Colonic mucosa (tissue), 4 donors: ENCODE measurements at places on chromosomes 7 and 10. TPM values are rescaled to one million over a fixed set of nuclear protein-coding genes. Genes with fewer than 3 reads are reported as not detected.

- DNase-seq: no peak
Observed at GRCh38 chr10:123517426-123517825, 148.7 kb upstream of the GPR26 start.

DNA sequence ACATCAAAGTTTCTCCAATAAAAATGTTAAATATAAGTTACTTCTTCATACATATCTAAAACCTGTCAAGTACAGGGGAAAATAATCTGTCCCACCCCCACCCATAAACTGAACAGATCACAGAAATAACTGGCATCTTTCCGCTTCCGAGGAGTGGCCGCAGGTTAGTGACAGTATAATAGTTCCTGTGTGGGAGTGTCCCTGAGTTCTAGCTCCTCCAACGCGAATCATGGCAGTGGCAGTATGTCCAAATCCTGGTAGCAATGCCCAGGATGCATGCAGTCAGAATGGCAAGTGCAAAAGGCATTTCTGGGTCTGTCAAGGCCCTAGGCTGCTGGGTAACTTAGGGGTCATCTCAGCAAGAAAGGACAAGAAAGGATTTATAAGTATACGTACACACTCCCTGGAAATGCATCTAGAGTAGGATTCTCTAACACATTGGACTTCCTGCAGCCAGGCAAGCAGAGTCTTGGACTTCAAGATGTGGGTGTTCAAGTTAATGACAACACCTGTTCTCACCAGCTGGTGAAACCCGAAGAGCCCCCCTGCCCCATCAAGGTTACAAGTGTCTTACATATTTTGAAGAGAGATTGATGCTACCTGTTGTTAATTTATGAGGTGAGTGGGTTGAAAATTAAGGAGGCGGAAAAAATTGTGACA is 94.4 kb upstream of the COL1A2 start:
- DNase-seq: no peak

- peak; percentile 58 for DNase-seq
Observed at GRCh38 chr10:11936389-11937152, 106.0 kb downstream of the UPF2 start.

- DNase-seq: peak; percentile 7
Observed at GRCh38 chr10:129771576-129771975, 192.5 kb downstream of the EBF3 start.

GRCh38 chr7:124843336-124843735 is 77.7 kb upstream of the GPR37 start:
- DNase-seq: no peak

Gene DRGX
- total RNA-seq: not detected

DNA sequence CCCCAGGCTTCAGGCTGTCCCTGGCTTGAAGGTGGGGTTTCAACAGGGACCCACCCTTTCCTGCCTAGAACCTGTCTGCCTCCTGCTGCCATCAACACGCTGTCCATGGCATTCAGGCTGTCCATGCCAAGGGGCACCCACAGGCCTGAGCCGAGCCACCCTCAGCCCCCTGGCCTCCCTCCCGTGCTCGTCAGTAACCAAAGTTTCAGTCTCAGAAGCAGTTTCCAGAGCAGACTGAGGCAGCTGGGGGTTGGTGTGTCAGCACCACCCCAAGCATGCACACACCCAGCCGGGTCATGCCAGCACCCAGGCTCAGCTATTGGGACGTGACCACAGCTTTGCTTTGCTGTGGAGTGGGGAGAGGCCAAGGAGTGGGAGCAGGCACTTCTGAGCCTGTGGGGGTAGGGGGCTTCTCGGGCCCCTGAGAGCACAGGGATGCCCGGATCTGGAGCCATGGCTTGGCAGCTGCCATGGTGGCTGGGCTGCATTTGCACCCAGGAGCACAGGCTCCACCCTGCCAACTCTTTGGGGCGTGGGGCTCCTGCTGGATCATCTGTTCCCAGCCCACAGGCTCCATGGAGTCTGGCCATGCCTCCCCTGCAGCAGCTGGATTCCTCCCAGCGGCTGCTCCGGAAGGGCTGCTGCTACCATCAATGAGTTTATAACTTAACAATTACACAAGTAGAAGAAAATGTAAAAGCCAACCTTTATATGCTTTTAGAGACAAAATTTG is 314.5 kb upstream of the SEMA3C start:
- DNase-seq: no peak

DNA sequence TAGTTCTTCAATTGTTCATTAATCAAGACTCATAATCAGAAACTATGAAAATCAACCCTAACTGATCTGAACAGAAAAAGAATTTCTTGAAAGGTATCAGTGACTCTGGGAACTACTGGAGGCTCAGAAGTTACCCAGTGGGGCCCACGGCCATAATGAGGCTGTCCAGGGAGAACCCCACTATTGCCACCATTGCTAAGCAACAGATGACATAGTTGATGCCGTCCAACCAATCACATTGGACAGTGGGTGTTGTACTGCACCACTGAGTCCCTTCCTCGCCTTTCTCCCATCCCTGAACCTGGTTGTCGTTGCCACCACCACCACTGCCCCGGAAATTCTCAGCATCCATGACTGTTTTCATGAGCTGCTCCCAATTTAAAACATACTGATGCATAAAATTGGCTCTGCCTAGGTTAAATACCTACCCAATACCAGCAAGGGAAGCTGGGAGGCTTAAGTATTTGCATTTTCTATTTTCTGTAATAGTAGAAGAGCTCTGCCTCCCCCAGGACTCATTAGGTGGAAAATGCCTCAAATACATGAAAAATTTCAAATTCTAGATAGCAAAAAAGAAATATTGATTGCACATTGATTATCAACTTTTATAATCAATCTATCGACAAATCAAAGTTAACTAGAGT is 26.7 kb upstream of the USP6NL start:
- no peak for DNase-seq

GRCh38 chr7:155231241-155231800 is 66.4 kb upstream of the INSIG1 start:
- no peak for DNase-seq

Gene BLNK
- total RNA-seq: 13.5 TPM

- DNase-seq: no peak
Observed at GRCh38 chr10:7218968-7219367, 191.9 kb downstream of the SFMBT2 start.

- DNase-seq: no peak
Observed at GRCh38 chr7:108181073-108181985, 51.2 kb upstream of the LAMB4 start.

Gene FKBP6
- total RNA-seq: not detected

Gene GPR85
- total RNA-seq: 0.15 TPM

- DNase-seq: no peak
Observed at GRCh38 chr7:115937960-115938359, 92.6 kb downstream of the TFEC start.

- DNase-seq: no peak
Observed at GRCh38 chr7:126570845-126571244, 681.9 kb downstream of the GRM8 start.
